ENCODE measurements at places on chromosomes 1 and 21.
A peak's percentile ranks its signal among the peaks of the same experiment; 100 is the strongest.

DNA sequence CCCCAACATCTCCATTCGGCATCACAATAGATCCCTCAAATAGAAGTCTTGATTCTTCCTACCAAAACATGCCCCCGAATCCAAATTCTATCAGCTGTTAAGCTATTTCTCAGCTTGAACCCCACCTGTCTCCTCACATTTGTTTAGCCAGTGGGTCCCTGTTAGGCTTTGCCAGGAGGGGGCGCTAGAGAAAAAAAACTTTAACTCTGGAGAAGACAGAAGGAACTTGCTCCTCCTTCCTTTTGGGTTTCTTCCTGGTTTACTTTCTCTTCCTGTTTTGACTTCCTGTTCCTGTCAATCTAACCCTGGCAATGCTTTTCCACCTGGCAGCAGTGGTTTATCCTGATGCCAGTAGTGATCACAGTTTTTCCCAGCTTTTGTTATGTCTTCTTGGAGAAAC is 95.6 kb upstream of the KCNK1 start:
- DNase-seq = peak; percentile 37

DNA sequence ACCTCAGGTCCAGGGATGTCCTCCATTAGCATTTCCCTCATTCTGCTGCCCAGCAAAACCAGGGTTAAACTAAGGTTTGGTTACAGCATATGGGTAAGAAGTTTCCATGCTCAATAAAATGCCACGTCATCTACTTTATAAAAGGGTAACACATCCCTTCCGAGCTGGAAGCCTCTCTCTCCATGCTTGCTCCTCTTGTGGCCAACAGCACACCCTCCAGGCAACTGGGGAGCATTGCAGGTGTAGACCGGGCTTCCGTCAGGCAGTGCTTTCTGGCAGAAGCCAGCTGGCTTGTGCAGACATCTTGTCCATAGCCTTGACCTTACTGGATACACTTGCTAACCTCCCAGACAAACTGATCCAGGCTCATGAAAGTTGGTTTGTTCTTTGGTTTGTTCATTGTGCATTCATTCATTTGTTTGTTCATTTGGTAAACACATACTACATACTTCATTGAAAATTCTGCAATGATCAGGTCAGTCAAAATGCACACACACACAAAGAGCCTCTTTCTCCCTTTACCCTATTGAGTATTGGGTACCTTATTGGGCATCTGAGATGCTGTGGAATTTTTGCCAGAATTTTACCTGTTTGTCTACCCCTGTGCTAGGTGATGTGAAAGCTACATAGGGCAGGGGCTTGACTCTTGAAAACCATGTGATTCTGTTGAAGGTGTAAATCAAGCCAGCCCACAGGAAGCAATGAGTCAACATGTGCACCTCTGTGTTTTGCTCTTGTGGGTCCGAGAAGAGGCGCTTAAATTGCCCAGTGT is 422.8 kb downstream of the CAMTA1 start:
- DNase-seq = peak; percentile 49

GRCh38 chr1:33331444-33332356 is 10.8 kb upstream of the A3GALT2 start:
- DNase-seq = no peak

DNA sequence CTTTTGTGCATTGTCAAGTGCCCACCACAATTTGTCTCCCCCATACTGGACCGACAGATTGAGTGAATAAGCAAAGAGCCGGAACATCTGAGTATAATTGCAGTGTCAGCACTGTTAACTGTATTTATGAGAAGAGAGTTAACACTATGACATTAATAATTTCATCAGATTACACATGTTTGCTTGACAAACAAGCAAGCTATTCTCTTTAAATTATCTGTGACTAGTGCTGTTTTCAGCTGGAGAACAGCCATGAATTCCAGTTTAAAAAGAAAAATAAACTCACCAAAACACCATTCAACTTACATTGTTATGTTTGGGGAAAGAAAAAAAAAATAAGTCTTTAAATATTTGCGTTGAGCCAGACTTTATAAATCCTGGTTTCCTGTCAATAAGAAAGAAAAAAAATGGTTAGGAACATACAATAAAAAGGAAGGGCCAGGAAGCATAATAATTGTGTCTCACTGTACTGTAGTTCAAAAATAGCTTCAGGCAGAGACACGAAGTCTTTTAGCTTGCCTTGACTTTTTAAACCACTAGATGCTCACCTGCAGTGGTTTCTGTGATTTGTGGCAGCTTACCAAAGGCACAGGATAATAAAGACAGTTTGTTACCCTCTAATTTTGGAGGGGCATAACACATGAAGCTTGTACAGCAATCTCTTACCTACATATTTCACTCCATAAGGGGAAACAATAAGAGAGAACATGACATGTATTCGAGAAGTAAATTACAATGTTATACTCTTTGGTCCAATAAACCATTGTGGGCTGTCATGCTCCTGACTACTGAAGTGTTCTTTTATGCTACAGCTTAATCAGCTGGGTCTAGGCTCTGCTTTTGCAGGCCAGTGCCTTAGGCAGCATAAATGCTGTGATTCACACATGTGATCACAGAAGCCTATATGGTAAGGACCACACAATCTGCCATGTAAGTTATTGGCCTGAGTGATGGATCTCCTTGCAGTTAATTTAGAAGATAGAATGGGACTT is 302.0 kb upstream of the ADGRL2 start:
- DNase-seq = no peak

DNA sequence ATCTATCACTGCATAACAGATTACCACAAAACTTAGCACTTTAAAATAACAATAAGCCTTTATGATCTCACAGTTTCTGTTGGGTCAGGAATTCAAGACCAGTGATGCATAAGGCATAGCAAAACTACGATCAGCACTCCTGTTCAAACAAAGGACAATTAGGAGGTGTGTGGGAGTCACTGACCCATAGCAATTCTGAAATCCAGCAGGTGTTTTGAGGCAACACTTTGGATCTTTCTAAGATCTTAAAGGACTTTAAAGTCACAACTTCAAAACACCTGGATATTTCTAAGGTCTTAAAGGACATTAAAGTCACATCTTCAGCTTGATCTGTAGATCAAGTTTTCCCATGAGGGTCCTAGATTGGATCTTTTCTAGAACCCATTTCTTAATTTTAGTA is 35.3 kb downstream of the AKT3 start:
- no peak for DNase-seq

DNA sequence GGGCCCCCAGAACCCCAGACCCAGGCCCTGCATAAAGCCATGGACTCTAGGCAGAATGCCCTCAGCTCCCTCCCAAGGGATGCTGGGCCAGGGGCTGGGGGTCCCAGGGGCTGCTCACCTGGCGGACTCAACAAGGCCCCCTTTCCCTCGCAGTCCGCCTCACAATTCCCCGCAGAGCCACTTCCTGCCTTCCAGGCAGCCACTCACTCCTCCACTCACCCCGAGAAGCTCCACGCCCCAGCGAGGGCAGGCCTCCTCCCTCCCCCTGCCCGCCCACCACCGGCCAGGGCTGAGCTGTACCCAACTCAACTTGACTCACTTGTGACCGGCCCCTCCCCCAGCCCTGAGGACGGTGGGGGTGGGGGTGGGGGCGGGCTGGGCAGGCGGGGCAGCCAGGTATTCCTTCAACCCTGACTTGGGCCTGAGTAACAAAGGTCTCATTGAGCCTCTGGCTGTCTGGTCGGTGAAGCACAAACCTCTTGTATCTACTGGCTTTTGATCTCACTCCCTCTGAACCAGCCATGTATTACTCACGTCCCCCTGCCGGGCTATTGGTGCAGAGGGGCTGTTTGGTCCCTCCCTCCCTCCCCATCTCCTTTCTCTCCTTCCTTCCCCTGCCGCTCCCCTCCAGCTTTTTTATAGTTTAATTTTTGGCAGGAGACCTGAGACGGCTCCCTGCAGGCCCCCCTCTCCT is 5.9 kb downstream of the BLACAT1 start:
- peak; percentile 34 for DNase-seq

Measured in stimulated activated CD4-positive, alpha-beta T cell treated with anti-CD3 and anti-CD28 coated beads, Interleukin-2, amount 100 ng/mL, for 24 hours (primary cell).